Fibroblast of gingiva (primary cell): ENCODE measurements at places on chromosomes 2 and 18.

GRCh38 chr2:19484736-19485135 is 126.3 kb upstream of the OSR1 start:
- DNase-seq = no peak

DNA sequence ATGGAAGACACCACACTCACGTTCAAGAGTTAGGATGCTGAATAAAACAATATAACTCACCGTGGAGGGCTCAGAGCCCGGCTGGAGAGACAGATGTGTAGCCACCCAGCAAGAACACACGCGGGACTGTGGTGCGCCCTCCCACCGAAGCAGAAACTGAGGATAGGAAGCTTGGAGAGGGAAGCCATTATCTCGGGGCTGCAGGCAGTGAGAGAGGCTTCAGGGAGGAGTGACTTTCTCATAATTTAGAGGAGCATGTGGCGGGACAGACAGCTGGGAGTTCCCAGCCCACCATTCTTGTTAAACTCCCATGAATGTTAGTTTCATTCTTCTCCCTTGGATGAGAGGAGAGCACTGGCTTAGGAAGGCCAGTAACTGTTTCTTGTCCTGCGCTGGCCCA is 96.4 kb downstream of the MAPRE2 start:
- no peak for DNase-seq

- peak; percentile 1 for DNase-seq
Observed at GRCh38 chr2:64524604-64525316, 632 bp downstream of the AFTPH start.

DNA sequence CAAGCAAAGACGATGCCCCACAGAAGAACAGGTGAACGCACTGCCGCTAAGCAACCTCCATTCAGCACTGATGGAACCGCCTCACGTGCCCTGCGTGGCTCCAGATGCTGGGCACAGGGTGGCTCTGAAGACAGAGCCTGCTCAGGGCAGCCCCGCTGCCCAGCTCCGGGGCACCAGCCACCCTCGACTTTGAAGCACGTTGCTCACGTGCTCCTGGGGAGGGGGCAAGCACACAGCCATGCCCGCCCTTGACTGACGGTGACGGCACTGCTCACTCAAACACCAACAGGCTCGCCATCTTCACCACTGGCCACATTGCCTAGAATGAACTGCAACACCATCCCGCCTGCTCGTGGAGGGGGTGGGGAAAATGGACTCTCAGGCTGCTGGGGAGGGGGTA is 251.3 kb downstream of the HDAC4 start:
- DNase-seq = no peak

DNA sequence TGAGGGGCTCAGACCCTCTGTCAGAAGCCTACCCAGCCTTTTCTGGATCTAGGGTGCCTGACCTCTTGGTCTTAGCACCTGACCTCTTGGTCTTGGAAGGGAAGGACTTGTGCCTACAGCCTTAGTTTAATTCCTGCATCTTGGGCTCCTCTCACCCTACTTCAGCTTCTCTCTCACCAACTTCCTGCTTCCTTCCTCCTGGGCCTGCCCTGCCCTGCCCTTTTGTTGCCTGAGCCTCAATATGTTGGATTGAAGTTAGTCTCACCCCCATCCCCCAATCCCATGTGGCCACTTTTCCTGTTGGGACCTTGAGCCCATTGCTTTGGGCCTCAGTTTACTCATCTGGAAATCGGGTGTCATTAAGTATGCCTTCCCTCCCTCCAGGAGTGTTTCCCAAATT is 206.2 kb upstream of the SKOR2 start:
- DNase-seq = no peak

DNA sequence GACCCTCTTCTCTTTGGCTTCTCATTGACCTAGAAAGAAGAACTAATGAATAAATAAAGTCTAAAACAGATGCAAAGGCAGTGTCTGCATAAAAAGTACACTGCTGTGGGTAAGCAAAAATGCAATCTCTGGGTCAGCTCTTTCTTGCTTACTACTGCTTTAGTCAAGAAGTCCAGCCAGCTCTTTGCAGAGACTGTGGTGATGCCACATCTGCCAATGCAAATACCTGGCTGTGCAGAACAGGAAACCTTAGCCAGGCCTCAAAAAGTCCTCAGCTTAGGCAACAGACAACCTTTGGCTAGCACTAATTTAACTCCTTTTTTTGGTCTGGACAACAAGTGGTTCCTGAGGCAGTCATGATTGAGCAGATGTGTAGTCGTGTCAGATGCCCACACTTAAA is 73.6 kb upstream of the RND3 start:
- DNase-seq = no peak

DNA sequence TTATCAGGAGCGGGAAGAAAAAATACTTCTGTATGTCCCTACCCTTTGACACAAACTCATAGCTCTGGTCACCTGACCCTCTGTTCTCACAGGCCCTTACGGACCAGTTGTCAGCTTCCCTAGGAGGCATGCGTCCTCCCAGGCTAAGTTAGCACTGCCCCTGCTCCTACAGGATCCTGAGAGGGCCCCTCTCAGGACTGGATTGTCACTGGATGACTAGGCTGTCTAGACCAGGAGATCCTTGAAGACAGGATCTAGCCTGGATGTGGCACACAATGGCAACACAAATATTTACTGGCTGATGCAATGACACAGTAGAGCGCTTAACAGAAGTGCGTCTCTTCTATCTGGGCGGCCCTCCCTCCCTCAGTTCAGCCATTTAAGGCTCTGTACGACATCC is 7.7 kb downstream of the FAM228A start:
- no peak for DNase-seq

DNA sequence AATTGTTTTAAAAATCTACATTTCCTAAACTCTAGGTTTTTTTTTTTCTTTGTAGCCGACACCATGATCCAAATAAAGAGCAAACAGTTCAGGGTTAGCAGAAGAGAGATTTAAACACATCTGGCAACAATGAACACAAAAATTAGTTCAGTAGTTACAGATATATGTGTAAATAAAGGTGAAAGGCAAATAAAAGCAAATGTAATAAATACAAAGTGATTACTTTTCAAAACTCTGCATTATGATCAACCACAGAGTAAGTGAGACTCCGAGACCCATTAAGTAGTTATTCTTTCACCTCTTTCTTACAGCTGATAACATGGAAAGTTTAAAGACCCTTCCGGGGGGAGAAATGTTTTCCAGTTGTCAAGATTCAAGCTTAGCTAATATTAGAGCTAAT is 716 bp downstream of the CALCRL start:
- no peak for DNase-seq

DNA sequence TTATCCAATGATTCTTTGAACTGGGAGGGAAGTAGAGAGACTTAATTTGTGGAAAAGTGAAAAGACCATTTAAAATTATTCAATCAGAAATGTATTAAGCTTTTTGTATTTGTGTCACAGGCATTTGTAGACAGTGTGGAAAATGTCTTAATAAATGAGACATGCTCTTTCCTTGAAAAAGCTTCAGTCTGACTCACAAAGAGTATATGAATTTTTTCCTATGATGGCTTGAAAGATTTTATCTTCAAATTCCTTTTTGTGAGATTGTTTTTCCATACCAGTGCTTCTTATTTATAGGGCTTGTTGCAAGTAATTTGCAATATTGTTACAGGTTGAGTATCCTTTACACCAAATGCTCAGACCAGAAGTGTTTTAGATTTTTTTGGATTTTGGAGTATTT is 39.5 kb downstream of the STON1 start:
- DNase-seq = no peak

DNA sequence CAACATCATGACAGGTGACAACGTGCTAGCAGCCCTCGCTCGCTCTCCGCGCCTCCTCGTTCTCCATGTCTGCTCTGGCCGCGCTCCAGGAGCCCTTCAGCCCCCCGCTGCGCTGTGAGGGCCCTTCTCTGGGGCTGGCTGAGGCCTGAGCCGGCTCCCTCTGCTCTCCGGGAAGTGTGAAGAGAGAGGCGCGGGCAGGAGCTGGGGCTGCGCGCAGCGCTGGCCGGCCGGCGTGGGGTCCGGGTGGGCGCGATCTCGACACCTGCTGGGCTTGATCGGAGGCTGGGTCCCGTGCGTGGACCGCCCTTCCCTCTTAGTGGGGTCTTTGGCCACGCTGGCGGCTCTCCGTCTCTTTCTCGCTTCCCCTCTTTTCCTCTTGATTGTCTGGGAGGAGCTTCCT is 195.5 kb downstream of the ANKRD30BL start:
- DNase-seq = no peak

DNA sequence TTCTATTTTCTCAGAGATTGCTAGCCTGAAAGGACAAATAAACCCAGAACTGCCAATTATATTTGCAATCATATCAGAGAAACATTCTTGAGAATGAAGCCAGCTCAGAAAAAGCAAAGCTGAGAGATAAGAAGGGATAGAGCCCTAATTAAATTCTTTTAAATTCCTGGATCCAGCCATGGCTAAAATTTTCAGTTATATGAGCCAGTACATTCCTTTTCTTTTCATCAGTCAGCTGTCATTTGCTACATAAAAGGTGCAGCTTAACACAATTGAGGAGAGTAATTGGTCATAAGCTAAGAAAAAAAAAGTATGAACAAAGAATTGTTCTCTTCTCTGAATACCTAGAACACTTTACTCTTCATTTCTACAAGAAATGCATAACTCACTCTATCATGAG is 303.5 kb upstream of the FIGN start:
- DNase-seq = no peak

DNA sequence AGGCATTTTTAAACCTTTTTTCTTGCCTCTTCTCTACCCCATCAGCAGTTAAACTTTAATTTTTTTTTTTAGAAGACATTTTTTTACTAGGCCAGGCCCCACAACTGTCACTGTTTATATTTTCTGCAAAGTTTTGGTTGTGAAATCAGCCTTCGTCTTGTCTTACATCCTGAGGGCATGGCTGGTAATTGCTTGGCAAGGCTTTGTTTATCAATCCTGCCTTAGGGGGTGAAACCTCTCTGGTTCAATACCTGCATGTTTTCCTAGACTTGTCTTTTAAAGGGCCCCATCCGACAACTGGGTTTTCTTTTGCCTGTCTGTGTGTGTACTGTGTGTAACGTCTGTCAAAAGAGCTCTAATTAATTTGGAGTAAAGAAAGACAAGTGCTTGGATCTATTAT is 330.0 kb upstream of the CWC22 start:
- DNase-seq = peak; percentile 8

DNA sequence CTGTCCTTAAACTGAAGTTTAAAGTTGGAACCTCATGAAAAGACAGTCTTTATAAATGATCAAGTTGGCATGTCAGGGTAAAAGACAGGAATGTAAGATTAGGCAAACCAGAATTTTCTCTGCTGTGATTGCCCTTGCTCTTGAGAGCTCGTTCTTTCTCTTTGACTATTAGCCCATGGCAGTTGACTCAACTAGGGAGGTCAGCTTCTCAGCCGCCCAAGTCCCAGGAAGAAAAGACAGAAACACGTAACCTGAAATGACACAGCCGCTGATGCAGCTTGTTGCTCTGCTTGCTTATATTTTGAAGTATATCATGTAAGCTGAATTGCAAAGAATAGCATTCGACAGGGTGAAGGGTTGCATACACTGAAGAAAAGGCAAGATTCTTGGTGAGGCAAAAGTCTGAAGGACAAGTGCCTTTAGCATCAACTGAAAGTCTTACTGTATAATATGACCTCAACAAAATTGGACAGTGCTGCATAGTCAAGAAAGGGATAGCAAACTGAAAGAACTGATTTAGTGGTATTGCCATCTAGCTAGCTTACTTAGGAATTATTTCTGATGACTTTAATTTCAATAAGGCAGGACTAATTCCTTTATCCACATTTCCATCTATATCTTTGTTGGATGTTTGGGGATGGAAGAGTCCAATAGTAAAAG is 54.7 kb downstream of the ARHGAP15 start:
- no peak for DNase-seq

DNA sequence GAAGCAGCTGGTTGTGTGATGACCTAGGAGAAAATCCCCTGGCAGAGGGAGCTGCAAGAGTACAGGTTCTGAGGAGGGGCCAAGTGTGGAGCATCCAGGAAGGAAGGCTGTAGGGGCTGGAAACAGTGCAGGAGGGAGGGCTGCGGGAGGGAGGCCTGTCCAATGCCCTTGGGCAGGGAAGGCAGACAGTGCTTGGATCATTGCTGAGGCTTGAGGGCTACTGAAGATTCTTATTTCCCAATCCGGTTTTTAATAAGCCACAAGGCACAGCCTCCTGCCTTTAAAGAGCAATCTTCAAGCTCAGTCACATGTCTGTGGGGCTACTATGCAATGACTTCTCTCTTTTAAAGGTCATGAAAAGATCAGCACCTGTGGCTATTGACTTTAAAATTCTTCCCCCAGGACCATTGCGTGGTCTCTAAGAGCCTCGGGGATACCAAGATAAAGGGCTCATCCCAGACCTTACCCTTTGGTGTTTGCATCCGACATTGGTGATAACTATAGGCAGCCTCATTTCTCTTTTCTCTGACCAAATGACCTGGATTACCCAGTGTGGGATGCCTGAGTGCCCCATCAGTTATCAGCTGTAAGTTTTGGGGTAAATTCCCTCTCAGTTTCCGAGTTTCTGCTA is 149.6 kb downstream of the DOCK10 start:
- peak; percentile 41 for DNase-seq

- DNase-seq = no peak
Observed at GRCh38 chr2:28628987-28629386, 122.6 kb upstream of the PPP1CB start.

- no peak for DNase-seq
Observed at GRCh38 chr18:32420084-32420750, 50.5 kb downstream of the GAREM1 start.

DNA sequence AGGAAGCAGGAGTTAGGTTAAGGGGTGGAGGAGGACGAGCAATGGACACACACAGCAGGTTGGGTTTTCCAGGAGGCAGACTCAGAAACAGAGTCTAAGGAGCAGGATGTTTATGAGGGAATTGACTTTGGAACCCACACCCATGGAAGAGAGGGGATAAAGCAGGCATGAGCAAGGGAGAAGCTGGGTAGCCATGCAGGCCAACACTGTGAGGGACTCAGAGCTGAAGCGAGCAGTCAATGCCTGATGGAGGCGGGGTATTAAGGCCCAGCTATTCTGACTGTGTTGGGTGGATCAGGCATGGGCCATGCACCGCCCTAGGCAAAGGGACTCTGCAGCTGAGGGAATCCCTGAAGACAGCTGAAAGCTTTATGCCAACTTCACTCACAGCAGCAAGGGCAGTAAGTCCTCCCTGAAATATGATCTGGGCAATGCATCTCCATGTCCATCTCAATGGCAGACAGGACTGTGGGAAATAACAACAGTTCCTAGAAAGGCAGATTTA is 37.6 kb downstream of the TEX51 start:
- no peak for DNase-seq
